LNCaP clone FGC (cell line): ENCODE measurements at places on chromosomes 7 and 10.

GRCh38 chr10:90859321-90859751, 1.5 kb upstream of the HTR7 start:
- no peak for DNase-seq

DNA sequence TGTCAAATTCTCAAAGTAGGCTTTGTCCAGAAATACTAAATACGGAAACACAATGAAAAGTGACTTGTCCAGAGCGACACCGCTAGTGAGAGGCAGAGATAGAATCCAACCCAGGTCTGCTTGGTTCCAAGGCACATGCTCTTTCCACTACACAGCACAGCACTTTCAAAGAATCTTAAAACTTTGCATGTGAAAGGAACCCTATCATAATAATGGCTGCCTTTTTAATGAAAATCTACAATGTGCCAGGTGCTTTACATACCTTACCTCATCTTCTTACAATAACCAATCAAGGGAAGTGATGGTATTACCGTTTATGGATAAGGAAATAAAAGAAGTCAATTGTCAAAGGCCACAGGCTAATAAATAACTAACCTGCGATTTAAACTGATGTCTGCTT, 2.6 kb downstream of the CHCHD3 start:
- DNase-seq = no peak

GRCh38 chr7:47771336-47771989, 176.8 kb downstream of the PKD1L1 start:
- DNase-seq = no peak

DNA sequence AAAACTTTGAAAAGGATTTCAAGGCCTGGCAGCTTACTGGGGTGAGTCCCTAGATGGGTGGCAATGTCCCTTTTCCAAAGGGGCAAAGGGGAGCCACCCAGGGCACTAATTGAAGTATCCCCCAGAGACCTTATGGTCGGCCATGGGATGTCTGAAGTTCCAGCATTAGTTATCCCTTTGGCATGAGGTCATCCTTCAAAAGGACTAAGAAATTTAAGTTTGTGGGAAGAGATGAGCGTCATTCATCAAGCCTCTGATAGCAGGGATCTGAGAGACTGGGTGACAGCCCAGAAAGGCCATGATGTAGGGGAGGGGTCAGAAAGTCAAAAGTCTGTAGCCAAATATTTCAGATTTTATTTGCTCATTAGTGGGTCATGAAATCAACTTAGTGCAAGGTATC, 195.3 kb downstream of the ZNF438 start:
- no peak for DNase-seq

DNA sequence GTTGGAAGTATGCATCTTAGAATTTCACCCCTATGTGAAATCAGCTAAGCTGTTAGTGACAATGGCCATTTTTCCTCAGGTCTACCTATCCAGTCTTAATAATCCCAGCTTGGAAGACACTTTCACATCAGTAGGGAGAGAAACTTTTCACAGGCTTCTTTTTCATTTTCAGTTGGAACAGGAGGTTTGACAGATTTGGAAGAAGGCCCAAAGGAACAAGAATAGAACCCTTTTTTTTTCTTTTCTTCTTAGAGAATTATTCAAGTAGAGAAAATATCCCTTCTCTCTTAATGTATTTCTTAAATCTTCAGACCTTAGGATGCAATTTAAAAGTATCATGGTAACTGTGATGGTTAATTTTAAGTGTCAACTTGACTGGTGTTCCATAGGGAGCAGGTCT, 410.5 kb upstream of the C7orf33 start:
- DNase-seq = no peak

- DNase-seq = no peak
These were observed 10.8 kb downstream of the LFNG start for GRCh38 chr7:2530071-2530987.

DNA sequence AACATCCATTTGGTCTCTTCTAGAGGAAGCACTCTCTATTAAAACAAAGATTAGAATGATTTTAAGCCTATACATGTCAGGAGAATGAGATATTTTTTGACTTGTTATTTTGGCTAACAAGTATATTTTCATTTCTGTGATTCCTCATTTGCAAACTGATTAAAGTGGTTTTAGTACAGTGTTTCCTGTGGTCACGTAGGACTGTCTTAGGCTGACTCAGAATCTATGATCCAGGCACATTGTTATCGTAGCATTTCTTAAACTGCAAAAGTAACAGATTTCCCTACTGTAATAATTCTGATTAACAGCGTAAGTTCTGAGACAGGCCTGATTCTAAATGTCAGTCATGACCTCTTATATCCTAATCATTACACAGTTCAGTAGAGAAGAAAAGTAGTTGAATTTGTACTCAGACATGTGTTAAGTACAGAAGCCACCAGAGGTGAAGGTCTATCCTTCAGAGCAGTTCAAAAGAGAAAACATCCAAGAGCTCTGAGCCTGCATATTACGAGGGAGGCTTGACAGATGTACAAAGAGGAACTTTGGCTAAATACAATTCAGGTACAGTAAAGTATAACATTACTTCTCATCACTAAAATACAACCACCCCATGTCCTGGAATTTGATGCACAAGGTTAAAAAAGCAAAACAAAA, 124.1 kb upstream of the TEX47 start:
- DNase-seq = no peak

- DNase-seq = no peak
These were observed 56.2 kb downstream of the ARMC3 start for GRCh38 chr10:22984066-22984465.

DNA sequence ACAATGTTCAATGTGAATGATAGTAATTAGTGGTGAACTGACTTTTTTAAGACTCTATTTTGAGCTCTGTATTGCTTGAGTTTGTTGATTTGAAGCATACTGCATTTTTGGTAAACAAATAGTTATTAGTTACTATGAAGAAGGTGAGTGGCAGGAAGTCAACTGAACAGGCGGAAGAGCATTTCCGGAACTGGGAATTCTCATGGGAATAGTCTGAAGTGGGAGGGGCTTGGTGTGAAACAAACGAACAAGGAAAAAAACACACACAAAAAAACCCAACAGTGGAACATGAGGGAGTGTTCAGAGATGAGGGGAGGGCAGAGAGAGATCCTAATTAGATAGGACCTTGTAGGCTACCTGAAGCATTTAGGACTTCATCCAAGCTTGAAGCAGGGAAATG, 43.9 kb upstream of the C1QL3 start:
- no peak for DNase-seq

- DNase-seq = no peak
These were observed 3.2 kb downstream of the HTRA1 start for GRCh38 chr10:122464586-122464985.

- DNase-seq = no peak
These were observed 46.2 kb downstream of the KCNMA1 start for GRCh38 chr10:77591238-77591880.

DNA sequence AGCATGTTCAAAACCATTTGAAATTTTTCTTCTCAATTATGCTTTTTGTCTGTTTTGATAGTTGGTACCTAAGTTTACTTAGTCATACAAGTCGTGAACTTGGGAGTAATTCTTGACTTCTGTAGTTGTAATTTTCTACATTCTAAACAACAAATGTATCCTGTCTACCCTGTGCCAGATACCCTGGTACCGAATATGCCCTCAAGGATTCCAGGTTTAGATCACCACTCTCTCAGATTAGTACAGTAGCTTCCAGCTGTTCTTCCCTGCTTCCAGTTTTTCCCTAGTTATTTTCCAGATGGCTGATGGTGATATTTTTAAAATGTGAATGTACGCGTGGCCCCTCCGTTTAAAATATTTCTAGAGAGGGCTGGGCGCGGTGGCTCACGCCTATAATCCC, 6.5 kb downstream of the STAM start:
- no peak for DNase-seq

DNA sequence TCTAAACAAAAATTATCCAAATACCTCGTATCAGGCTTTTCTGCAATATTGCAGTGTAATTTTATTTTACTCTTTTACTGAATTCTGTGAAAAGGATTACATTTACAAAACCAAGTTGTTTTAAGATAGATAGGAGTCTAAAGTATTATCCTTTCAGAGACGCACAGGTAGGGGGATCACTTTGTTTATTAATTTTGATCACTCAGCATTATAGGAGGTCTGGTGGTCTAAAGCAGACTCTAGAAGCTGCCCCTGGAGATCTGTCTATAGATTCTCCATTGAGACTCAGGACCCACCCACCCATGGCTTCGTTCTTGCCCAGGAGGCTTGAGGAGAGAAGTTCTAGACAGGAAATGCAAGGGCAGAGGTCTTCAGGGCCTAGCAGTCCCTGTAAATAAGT, 223.4 kb upstream of the YAE1 start:
- DNase-seq = no peak

DNA sequence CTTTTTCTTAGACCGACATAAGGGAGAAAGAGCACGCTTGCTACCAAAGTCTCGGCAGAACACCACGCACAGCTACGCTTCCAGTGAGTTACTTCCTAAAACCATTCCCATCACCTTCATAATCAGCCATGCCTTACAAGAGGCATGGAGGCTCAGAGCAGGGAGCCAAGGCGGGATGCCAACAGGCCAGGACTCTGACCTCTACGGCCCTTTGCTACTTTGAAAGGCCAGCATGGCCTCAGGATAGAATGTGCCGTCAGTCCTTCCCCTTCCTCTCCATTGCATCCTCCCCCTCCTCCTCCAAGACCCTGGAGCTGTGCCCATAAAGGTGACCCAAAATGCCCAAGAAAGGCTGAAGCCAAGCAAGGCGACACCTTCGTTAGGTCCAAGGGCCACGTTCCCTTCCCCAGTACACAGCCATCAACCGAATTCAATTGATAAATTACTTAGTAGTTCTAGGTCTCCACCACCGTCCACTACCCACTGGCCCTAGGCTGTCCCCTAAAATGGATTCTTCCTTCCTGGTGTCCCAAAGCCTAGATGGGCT, 5.7 kb downstream of the PRKAG2 start:
- DNase-seq = no peak

GRCh38 chr7:98969386-98969785, 91.1 kb downstream of the TRRAP start:
- no peak for DNase-seq

DNA sequence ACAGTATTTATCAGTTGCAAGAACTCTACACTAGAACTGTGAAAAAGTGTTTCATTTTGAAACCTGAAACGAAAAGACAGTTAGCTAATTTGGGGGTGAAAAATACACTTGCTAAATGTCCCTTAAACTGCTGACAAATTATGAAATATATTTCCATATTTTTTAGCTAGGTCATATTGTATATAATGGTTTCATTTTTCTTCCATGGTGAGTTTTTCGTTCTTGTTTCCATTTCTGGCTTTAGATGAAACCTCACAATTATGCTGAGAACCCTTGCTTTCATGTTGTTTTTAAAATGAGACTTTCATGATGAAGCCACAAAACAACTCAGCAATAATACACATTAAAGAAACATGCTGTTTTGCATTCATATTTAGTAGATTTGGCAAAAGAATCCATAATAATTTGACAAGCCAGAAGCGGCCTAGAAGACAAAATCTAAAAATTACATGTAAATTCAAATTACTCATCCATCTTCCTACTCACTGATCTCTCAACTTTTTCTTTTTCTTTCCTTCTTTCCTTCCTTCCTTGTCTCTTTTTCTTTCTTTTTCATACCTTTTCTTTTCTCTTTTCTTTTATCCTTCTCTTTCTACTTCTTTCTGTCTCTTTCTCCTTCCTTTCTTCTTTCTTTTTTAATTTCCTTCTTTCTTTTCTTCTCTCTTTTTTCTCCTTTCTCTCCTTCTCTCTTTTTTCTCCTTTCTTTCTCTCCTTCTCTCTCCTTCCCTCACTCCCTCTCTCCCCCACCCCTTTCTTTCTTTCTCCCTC, 46.5 kb upstream of the ITGB8 start:
- no peak for DNase-seq

GRCh38 chr10:16965740-16966447, 148.7 kb upstream of the RSU1 start:
- no peak for DNase-seq

DNA sequence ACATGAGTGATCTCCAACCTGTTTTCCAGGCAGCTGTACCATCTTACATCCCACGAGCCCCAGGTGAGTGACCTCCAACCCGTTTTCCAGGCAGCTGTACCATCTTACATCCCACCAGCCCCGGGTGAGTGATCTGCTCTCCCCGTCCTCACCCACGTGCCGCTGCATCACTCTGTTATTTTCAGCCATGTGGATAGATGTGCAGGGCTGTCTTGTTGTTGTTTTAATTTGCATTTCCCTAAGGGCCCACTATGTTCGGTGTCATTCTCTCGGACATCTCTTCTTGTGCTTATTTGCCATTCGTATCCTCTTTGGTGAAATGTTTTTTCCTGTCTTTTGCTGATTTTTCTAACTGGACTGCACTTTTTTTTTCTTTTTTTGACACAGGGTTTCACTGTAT, 17.9 kb upstream of the LARP4B start:
- DNase-seq = no peak

- DNase-seq = peak; percentile 91
These were observed 21.3 kb upstream of the FXYD4 start for GRCh38 chr10:43350156-43350555.

GRCh38 chr10:63699785-63700613, 178.8 kb downstream of the REEP3 start:
- DNase-seq = no peak

- DNase-seq = peak; percentile 53
These were observed 14.3 kb downstream of the MOSPD3 start for GRCh38 chr7:100626530-100627237.

GRCh38 chr10:33306701-33307519, 27.6 kb downstream of the NRP1 start:
- no peak for DNase-seq

- no peak for DNase-seq
These were observed 13.4 kb upstream of the AP1S1 start for GRCh38 chr7:101140746-101141382.
